Right kidney (tissue), 9 donors: ENCODE measurements at places on chromosomes 13 and 19.

GRCh38 chr19:44149776-44150175 is 8.4 kb downstream of the ZNF234 start:
- DNase-seq = no peak

DNA sequence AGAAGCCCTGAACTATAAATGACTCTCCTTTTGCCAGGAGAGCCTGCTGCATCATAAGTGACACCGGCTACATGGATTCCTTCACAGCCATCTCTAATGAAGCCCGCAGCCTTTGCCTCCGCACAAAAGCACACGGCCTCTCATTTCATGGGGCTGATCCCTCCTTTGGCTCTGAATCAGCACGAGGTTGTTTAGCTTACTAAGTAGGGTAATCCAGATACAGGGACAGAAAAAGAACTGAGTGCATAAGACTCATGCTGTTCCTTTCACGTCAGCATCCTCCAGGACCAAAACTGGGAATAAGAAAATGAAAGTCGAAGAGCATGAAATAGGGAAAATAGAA is 136.3 kb downstream of the DCT start:
- DNase-seq = no peak

GRCh38 chr13:22198001-22198400 is 527.1 kb downstream of the FGF9 start:
- no peak for DNase-seq

GRCh38 chr13:37392389-37392788 is 206.2 kb downstream of the POSTN start:
- DNase-seq = no peak

DNA sequence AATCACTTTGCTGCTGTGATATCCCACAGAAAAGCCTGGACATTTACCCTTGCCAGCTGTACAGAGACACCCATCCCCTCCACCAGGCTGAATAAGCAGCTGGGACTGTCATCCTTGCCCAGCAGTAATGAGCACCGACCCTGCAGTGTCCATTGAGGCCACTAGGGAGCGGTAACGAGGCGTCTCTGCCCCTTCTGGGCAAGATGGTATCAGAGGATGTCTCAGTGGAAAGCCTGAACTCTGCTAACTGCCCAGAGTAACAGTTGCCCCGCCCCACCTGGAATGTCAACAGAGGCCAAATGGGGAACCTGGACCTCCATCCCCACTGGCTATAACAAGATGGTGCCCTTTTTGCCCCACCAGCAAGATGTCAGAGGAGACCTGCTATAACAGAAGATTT is 22.8 kb upstream of the CEACAM20 start:
- DNase-seq = no peak

DNA sequence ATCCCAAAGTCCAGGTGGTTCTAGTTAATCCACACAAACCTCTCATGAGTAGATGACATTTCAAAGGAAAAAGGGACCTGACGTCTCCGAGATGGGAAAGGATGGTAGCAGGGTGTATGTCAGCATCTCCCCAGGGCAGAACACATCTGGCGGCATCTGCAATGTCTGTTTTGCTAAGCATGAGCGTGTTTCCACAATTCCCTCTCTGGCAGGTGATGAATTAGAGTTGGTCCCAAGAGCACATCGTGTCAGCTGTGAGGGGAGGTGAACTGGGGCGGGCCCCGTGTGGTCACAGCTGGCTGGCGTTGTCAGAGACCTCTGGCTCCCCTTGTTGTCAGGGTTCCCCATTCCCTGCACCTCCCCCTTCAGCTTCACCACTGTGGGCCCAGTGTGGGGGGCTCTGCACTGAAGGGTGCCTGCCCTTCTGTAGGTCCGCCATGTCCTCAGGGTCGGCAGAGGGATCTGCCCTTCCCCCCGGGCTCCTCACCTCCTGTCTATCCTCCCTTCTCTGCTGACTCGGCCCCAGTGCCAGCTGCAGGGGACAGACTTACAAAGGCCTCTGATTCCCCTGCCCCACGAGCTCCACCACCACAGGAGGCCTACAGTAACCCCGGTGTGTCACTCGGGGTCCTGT is 58.2 kb downstream of the CDADC1 start:
- no peak for DNase-seq

DNA sequence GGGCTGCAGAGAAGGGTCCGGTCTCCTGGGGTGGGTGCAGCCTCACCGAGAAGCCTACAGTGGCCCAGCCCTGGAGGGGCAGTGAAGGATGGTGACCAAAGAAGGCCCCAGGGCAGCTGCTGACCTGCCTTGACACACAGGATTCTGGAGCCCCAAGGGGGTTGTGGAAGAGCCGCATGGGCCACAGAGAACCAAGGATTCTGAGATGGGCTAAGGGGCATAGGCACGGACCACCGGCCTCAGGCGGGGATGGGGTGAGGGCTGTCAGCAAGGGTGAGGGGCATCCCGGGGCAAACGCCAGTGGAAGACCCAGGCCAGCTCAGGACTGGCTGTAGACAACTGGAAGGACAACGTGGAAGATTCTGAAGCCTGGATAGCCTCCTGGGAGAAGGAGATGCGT is 151.6 kb downstream of the TEX29 start:
- DNase-seq = no peak

- DNase-seq = no peak
These were observed 40.6 kb upstream of the KLF12 start for GRCh38 chr13:74174810-74175209.

- DNase-seq = no peak
These were observed 6.8 kb downstream of the FIZ1 start for GRCh38 chr19:55592391-55593090.

DNA sequence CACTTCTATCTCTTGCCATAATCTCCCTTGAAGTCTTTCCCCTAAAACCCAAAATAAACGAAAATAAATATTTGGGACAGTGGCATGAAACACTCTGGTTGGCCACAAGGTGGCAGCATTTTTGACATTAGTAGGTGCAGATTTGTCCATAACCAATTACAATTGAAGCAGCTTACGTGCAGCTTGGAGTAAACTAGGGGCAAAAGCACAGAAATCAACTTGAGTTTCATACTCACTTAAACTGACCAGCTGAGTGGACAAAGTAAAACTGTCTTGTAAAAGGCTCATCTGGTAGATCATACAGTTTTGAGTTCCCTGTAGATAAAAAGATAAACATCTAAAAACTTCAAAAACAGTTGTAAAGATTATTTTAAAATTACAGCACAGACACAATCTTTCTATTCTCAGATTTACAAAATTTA is 18.8 kb downstream of the PDCD5 start:
- no peak for DNase-seq

DNA sequence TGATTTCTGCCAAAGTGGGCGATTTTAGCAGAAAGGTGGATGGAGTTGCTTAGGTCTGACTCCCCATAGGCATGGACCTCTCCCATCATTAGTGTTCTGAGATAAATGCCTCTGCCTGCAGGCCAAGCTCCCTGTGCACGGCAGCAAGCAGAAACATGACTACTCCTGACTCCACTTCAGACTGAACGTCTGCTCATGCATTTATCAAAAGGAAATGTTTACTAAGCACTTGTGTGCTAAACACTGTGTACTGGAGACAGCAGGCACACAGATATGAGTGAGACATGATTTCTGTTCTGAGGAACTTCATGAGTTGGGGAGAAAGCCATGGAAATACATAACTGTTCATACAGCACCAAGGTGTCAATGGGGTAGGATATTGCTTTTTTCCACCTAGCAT is 149.6 kb downstream of the MIPEP start:
- no peak for DNase-seq

DNA sequence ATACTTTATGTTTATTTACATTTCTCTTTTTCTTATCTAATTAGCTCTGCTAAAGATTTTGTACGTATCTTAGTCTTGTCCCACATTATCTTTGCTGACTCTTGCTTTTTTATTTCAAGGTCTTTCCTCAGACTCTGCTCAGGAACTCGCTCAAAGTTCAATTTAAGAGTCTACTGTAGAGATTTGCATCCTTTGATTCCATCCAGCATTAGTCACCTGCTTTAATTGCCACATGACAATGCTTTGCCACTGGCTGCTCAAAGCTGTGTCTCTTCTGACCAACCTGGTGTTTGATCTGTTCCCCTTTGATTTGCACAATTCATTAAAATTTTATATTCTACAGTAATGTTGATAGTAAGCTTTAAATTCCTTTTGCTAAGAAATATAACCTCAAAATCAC is 157.9 kb upstream of the FREM2 start:
- DNase-seq = no peak

DNA sequence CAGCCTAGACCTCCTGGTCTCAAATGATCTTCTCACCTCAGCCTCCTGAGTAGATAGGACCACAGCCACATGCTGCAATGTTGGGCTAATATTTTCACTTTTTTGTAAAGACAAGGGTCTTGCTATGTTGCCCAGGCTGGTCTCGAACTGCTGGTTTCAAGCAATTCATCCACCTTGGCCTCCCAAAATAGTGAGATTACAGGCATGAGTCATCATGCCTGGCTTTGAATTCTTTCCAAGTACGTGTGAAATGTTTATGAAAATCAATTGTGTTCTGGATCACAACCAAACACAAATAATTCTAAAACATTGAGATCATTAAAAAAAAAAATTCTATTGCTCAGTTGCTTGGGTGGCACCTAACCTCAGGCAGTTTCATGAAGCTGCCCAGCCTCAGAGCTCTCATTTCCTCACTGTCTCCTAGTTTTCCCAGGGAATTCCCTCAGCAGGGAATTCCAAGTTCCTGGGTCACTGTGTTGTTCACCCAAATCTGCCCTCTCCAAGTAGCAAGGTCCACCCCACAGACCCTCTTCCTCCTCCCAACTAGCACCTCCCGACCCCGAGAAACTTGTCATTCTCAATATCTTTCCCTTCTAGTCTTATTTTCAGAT is 44.8 kb downstream of the ING1 start:
- DNase-seq = no peak

DNA sequence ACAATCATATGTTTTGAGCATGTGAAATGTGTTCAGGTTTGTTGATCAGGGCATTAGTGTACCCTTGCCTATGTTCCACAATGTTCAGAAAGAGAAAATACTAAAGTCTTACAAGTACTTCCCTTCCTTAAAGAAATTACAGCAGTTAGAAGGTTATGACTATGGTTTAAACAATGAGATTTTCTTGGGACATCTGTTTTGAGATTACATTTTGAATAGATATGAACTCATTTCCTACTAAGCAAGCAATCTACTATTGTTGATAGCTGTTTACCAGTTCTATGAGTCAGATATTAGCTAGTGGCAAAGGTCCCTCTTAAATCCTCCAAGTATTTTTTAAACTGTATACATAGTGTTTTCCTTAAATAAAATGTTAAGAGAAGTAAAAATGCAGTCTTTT is 241.3 kb downstream of the DACH1 start:
- DNase-seq = no peak

- DNase-seq = peak; percentile 27
These were observed 2.1 kb downstream of the CSNK1G2 start for GRCh38 chr19:1942934-1943555.

GRCh38 chr13:49530457-49530856 is 34.7 kb downstream of the PHF11 start:
- DNase-seq = no peak

- no peak for DNase-seq
These were observed 344.9 kb upstream of the KLF12 start for GRCh38 chr13:74479124-74479523.

DNA sequence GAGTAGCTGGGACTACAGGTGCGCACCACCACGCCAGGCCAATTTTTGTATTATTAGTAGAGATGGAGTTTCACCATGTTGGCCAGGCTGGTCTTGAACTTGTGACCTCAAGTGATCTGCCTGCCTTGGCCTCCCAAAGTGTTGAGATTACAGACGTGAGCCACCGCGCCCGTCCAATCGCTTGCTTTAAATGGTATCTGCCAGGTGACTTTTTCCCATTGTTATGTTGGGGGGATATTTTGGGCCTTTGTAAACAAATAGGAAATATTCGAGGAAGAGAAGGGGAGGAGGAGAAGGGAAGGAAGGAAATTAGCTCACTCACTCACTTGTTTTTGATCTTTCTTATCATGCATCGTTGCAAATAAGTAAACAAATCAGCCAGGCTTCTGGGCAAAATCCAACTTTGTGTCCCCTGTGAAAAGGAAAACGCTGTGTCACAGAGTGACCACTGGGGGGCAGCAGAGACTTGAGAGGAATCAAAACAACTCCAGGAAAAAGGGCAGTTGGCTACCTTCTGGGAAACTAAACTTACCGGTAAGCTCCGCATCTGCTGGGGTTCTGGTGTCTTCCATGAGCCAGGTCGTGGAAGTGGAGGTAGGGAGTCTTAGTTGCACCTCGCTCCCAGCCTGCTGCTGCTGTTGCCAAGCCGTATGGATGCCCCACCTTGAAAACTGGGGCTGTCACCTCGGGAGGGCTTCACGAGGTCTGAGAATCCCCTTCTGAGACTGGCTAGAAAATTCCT is 9.3 kb upstream of the RANBP3 start:
- peak; percentile 57 for DNase-seq

DNA sequence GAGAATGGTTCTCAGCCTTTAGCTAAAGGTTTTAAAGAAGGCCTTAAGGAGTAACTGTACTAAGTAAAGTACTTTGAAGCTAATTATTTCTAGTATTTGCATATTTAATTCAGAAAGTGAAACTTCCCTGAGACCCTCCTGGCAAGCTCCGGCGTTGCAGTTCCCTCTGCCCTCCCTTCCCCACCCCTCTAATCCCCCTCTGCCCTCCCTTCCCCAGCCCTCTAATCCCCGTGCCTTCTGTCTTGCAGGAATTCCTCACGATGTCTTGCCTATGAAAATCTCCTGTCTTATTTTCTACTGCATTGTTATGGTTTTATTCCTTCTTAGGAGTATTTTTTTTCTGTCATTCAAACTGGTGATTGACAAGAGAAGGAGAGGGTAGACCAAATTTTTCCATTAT is 236.9 kb downstream of the COL4A1 start:
- DNase-seq = no peak

GRCh38 chr19:40213882-40214570 is 4.2 kb downstream of the TTC9B start:
- no peak for DNase-seq

GRCh38 chr19:54434112-54434872 is 14.7 kb upstream of the LENG8 start:
- no peak for DNase-seq

GRCh38 chr13:66958611-66959010 is 271.5 kb downstream of the PCDH9 start:
- no peak for DNase-seq

- DNase-seq = peak; percentile 78
These were observed 15.7 kb downstream of the PNPLA6 start for GRCh38 chr19:7550987-7551761.

GRCh38 chr13:27425918-27426630 is 1.7 kb downstream of the GTF3A start:
- no peak for DNase-seq

DNA sequence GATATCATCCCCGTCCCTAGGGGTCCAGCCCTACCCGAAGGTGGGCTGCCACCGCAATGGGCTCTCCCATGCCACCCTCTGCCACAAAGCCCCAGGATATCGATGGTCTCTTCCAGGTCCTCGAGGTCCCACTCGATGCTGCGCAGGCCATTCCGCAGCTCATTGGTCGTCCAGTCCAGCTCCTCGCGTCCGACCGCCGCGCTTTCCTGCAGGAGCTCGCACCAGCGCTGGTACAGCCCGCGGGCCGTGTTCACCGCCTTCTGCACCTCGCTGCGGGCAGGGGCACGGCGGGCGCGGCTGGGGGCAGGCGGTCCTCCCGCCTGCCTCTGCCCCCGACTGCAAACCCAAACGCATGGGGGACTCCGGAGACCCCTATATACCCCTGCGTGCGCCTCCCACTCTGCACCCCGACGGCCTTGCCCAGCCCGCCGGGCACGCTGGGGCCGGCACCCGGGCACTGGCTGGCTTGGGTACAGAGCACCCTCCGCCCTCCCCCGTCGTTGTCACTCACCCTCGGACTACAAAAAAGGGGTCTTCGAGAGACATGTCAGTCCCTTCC is 468 bp downstream of the STX10 start:
- DNase-seq = peak; percentile 90

- DNase-seq = no peak
These were observed 17.3 kb upstream of the ZNF14 start for GRCh38 chr19:19749908-19750841.
